ENCODE measurements at places on chromosomes 1 and 21.

- DNase-seq, result no peak
Observed at GRCh38 chr1:177257576-177257975, 86.8 kb downstream of the BRINP2 start.

- DNase-seq, result no peak
Observed at GRCh38 chr1:175539986-175540385, 203.4 kb downstream of the TNR start.

DNA sequence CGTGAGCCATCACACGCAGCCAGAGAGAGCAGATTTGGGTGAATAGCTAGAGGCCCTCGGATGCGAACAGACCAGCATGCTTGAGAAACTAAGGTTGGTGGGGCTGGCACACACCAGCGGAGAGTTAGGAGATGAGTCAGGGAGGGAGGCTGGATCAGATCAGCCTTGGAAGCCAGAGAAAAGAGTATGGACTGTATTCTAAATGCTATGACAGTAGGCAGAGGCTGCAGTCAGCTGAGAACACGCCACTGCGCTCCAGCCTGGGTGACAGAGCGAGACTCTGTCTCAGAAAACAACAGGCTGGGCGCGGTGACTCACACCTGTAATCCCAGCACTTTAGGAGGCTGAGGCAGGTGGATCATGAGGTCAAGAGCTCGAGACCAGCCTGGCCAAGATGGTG is 4.0 kb upstream of the PLEKHM2 start:
- DNase-seq, result peak; percentile 58

- DNase-seq, result no peak
Observed at GRCh38 chr1:2317230-2318065, 73.9 kb downstream of the MORN1 start.

DNA sequence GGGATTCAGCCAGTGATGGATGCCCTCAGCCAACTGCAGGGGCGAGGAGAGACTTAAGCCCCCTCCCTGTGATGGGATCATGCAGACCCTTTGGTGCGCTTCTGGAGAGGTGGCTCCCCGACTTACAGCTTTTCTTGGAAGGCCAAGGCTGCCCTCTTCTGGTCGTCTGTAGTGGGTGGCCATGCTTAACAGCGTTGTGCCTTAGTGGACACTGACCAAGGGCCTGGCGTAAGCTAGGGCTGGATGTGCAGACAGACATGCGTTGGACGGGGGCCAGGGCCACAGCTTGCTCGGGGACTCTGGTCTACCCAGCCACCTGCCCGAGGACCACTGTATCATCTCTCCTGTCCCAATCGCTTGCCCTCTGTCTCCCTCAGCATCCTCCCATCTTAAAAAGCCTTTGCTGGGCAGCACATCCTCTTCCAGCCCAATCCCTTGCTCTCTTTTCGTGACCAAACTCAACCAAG is 5.5 kb downstream of the AZIN2 start:
- no peak for DNase-seq

GRCh38 chr1:246888522-246888921 is 43.2 kb downstream of the AHCTF1 start:
- DNase-seq, result no peak

DNA sequence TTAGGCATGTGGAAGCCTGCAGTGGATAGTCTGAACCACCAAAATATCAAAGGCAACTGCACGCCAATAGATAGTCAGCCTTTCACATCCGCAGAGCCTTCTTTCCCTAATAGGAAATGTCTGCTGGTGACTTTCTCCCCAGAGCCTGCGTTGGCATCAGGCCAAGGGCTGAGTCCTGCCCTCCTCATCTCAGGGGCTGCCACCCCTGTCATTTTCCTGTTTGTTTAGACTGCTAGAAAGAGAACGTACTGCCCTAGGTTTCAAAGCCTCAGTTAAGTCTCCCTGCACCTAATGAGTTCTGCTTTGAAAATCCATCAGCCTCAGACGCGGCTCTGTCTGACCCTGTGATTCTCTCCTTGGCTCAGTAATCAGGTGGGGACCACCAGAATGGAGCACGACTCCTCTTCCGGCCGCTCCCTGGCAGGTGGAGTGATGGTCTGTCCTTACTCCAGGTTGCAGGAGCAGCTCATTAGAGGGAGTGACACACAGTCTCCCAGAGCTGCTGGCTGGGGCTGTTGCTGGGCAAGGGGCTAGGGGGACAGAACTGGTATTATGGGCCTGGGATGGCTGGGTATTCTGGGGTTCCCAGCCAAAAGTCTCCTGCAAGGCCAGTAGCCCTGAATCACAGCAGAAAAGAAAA is 27.3 kb downstream of the STUM start:
- DNase-seq, result no peak

- no peak for DNase-seq
Observed at GRCh38 chr1:9606948-9607347, 18.2 kb downstream of the TMEM201 start.

- no peak for DNase-seq
Observed at GRCh38 chr1:231423648-231424047, 1.6 kb upstream of the EGLN1 start.

DNA sequence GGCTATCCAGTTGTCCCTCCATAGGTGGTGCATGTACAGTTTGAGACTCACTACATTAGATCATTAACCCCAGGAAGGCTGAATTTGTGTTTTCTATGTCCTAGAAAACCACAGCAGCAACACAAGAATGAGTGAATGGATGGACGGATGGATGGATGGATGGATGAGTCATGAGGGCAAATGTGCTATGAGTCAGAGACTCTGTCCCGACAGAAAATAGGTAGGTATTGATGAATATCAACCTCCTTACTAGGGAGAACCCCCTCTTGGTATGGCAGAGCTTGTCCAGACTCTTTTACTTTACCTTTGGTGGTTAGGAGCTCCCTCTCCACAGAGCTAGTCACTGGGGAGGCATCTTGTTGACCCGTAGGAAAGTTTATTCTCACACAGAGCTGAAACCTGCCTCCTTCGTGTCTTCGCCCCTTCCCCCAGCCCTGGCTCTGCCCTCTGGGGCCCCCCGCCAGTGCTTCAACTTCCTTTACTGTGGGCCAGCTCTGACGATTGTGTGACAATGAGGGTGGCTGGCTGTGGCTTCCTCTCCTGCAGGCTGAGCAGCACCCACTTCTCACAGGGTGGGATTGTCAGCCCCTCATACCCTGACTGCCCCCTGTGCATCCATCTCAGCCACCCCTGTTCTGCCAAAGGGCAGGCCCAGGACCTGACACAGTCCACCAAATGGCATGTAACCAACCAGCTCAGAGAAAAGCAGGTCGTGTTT is 145.2 kb downstream of the FOXD2 start:
- DNase-seq, result no peak

GRCh38 chr1:114505148-114505561 is 5.8 kb downstream of the TRIM33 start:
- no peak for DNase-seq

- peak; percentile 16 for DNase-seq
Observed at GRCh38 chr1:229027622-229028182, 243.2 kb upstream of the RAB4A start.

- DNase-seq, result no peak
Observed at GRCh38 chr1:32063261-32063681, 9.5 kb upstream of the TMEM39B start.

GRCh38 chr1:170803711-170804110 is 131.6 kb upstream of the MROH9 start:
- DNase-seq, result no peak

GRCh38 chr1:103267893-103268292 is 159.6 kb upstream of the COL11A1 start:
- DNase-seq, result no peak

GRCh38 chr1:75996196-75996595 is 64.0 kb upstream of the ASB17 start:
- no peak for DNase-seq

All from HS-5 (cell line).